Natural killer cell (primary cell): ENCODE measurements at places on chromosomes 5 and 9.

DNA sequence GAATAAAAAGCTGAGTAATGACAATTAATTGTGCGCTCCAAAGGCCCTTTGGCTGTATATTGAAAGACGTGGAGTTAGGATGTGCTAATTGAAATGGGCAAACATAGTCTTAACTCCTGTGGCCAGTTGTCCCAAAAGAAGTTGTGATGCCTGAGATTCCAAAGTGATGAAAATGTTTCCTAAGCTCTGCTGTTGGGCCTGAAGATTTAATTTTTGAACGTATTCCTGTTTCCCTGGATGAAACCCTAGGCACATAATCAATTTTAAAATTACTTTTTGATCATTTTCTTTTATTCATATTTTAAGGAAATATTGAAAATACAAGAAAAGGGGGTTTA lies 87.9 kb downstream of the PRDM6 start:
- no peak for DNase-seq

- no peak for DNase-seq
These were observed 48.2 kb downstream of the ROPN1L start for GRCh38 chr5:10489810-10490426.

DNA sequence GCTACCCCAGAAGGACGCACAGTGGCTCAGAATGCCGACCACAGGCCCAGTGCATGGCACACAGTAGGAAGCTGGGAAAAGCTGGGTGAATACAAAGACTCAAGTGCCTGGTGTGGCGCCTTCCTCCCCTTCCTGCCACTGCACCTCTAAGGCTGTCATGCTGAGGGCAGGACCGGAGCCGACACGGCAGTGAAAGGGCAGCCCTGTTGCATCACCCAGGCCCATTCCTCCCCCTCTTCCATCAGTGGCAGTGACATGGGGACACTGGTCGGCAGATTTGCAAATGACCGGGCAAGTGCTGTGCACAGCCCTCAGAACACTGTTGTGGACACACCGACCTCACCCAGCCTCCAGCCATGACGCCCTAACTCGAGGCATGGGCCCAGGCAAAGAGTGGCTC lies 84.0 kb downstream of the STK10 start:
- DNase-seq = no peak

- DNase-seq = no peak
These were observed 134.2 kb upstream of the PRSS3 start for GRCh38 chr9:33661176-33661575.

- peak; percentile 61 for DNase-seq
These were observed 422.6 kb downstream of the EFNA5 start for GRCh38 chr5:107248066-107248695.

DNA sequence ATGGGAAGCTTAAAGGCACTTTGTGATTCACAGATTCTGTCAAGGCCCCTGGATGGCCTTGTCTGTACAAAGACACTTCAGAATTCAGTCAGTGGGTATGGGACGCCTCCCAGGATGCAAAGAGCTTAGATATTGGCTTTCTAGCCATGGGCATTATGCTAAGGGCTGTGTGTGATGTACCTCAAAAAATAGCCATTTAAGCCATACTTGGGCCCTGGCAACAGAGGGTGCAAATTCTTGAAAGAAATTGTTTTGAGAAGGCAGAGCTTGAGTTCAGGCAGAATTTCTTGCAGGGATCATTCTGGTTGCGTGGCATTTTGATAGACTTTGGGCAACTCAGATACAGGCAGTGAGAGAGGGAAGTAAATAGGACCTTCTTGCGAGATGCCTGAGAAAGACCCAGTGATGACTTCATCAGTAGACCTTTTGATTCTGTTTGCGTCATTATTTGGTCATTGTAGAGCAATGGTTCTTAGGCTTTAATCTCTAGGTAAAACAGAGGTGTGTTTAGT lies 3.9 kb downstream of the CYFIP2 start:
- peak; percentile 46 for DNase-seq

DNA sequence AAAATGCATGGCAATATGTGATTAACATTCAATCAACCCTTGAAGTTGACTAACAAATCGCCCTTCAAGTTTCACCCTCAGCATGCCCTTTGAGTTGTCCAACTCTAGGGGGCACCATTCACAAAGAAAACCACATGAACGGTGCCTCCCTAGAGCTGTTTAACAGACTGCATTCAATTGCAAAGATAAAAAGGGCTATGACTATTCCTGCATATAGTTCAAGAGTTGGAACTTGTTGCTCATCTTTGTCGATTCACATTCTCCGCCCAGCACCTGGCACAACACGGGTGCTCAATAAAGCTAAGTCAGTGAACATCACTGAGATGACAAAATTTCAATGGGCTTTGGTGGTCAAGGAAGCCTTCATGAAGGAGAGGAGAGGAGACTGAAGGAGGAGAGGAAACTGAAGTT lies 69.6 kb upstream of the SLC30A5 start:
- peak; percentile 53 for DNase-seq

DNA sequence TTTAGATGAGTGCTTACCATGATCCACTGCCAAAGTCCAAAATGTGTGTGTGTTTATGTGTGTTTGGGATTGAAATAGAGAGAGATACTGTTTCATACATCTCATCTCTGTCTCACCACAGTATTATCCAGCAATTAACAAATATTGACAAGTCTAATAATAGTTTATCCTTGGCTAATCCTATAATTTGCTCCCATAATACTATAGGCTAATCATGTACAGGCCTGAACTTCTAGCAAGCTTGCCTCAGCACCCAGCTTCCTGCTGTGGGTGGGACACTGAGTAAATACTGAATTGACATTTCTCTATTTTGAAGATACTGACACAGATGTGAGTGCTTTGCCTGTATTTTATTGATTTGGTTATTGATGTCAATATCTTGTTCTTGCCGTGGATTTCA lies 35.3 kb upstream of the KCNV2 start:
- no peak for DNase-seq

DNA sequence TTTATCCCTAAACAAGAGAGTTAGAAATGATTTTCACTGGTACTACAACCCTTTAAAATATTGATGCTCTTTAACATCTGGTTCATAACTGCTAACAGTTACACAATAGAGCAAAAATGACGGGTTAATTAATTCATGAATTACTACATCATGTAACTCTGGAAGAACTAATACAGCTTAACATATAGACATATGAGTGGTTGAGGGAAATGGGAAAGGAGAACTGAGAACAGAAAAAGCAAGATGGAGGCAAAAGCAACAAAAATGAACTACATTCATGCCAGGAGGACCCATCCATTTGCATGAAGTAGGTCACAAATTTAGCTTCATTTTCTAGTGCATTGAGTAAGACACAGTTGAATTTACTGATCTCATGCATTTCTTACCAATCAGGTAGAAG lies 61.8 kb downstream of the C9 start:
- DNase-seq = no peak

DNA sequence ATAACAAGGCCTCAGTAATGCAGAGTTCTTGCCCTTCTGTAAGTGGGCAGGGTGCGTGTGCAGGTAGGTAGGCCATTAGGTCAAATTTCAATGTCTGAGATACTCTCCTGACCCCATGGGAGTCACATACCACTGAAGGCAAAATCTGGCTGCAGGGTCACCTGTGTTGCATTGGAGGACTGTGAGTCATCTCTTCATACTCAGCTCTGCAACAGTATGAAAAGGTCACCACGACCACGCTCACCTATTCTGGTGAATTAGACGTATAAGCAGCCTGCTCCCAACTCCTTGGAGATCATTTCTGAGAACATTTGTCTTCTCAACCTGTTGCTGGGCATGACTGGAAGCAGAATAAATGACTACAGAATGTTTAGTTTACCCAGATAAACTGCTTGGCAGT lies 599.8 kb downstream of the PDE4D start:
- DNase-seq = no peak

- no peak for DNase-seq
These were observed 11.7 kb downstream of the RBM22 start for GRCh38 chr5:150689120-150689519.
